IPS-NIHi11 (cell line): ENCODE measurements at places on chromosomes 4 and X.

- no peak for DNase-seq
Measured at GRCh38 chrX:118228041-118228440, 111.4 kb upstream of the KLHL13 start.

GRCh38 chr4:10104211-10104990 lies 12.2 kb downstream of the WDR1 start:
- no peak for DNase-seq

GRCh38 chr4:182695842-182696241 lies 221.3 kb downstream of the DCTD start:
- no peak for DNase-seq

DNA sequence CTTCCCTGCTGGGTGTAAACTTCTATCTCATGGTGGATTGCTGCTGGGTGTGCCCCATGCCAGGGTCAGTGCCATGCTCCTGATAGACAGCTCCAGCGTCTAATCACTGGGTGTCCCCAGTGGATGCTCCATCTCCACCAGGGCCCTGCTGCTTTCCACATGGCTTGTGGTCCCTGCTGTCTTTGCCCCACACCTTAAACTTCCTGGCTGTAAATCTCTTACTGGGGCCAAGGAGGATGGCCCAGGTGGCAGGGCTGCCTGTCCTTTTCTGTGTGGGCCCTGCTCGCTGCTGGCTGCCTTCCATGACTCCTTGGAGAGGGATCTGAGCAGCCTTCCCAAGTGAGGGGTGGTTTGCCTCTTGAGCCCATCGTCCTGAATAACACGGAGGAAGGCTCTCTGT lies 51.8 kb downstream of the RGS12 start:
- DNase-seq: no peak

DNA sequence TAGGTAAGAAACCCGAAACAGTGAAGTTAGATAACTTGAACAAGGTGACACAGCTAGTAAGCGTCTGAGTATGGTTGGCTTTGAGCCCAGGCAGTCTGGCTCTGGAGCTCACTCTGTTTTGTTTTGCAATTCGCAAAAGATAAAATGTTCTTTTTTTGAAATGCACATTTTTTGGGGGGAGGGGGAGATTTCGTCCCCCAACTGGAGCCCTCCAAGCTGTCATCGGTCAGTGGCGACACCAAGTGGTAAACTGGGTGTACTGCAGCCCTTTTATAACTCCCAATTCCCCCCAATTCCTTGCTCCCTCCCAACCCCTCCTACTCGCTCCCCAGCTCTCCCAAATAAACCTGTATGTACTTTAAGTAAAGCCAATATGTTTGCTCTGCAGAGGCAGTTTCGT lies 2.8 kb upstream of the CLCN5 start:
- DNase-seq: peak; percentile 32
